ENCODE measurements at places on chromosomes 1 and 21.

GRCh38 chr1:244730153-244730933 is 77.4 kb downstream of the DESI2 start:
- DNase-seq = peak; percentile 48

DNA sequence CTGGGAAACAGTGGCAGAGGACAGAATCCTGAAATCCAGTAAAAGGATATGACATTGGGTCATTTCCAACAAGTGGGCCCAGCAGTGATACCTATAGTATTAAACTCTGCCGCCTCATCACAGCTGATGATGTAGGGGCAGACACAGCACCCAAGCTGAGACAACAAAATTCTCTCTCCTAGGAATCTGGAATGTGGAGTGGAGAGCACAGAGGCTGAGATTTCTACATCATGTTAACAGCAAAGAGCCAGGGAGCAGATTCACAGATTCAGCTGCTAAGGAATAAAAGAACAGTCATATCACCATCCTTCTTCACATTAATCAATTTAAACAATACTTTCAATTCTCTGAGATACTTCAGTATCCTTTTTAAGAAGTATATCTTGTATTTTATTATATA is 61.9 kb downstream of the CRP start:
- DNase-seq = no peak

DNA sequence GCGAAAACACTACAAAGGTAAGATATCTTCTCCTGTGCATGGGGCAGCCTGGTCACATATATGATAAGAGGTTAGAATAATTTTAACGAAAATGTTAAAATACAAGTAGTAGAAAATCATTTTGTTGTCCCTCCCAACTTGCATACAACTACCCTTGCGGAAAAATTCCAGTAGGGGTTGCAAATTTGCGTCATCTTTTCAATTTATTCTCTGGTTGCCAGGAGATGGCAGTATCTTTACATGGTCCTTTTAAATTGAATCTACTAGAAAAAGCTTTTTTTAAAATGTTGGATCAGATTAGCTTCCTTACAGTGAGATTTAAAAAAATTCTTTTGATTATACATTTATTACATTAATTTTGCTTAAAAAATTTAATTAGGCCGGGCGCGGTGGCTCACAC is 10.9 kb downstream of the S100PBP start:
- no peak for DNase-seq

- DNase-seq = no peak
Measured at GRCh38 chr1:17861685-17862084, 106.6 kb downstream of the ACTL8 start.

DNA sequence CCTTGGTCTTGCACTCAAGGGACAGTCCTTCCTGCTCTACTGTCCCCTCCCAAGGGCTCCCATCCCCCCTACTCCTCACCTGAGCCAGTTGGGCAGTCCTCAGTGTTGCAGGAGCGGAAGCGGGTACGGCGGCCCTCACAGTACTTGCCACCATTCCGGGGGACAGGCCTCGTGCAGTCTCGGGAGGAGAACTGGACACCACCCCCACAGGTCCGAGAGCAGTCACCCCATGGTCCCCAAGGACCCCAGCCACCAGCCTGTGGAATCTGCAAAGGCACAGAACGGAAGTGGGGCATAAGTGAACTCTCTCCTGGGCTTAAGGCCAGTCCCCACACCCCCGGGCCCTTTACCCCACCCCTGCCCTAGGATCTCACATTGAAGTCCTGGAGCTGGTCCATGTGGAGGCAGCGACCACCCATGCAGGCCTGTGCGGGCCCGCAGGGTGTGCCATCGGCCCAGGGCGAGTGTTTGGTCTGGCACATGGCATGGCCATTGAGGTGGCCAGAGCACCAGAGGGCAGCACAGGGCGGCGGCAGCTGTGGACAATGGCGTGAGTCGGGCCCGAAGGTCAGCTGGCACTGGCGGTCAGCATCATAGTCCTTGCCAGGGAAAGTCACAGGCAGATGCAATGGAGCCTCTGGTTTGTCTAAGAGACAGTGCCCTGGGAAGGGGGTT is 5.2 kb downstream of the ADAMTS4 start:
- no peak for DNase-seq

GRCh38 chr1:14553711-14554110 is 44.8 kb upstream of the KAZN start:
- no peak for DNase-seq

GRCh38 chr1:22761101-22761500 is 50.5 kb downstream of the EPHB2 start:
- DNase-seq = no peak

GRCh38 chr1:62395291-62395690 is 41.6 kb upstream of the USP1 start:
- no peak for DNase-seq

DNA sequence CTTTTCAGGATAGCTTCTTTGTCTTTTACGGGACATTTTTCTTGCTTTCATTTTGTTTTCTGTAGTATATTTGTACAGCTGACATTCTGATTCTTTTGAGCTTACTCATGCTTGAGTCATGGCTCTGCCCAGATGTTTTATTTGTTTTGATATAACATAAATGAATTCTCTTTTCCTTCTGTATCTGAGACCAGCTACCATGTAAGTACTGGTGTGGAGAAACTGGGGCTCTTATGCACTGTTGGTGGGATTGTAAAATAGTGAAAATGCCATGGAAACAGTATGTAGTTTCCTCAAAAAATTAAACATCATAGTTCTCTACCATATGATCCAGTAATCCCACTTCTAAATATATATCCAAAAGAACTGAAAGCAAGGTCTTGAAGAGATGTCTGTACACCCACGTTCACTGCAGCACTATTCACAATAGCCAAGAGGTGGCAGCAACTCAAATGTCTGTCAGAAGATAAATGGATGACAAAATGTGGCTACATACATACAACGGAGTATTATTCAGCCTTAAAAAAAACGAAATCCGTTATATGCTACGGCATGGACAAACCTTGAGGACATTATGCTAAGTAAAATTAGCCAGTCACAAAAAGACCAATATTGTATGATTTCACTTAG is 61.4 kb downstream of the EIF2B3 start:
- no peak for DNase-seq

DNA sequence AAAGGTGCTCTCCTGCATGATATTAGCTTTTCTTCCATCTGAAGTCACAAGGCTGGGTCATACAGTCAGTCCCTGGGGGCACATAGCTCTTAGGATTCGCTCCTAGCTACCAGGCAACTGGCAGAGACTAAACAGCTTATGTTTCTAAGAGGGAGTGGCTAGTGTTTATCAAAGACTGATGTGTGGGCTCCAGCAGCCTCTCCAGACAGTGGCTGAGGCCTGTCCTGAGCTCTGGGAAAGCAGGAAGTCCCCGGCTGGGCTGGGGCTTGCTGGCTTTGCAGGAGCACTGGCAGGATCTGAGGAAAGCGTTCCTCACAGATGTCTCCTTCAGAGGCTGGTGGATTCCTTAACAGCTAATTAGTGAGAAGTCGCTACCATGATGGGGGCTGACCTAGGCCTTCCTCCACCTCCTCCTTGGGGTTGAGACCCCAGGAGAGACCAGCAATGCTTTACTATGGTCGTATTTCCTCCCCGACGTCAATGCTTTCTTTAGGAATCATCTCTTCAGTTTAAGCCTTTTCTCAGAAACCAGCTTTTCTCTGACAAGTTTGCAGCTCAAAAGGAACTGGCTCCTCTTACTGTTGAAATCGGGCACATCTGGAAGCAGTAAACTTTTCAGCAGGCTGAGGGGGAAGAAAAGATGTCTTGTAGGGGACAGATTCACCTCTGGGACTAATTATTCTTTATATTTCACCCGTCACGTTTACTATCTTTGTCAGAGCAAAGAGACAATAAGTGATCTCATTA is 33.5 kb upstream of the HHAT start:
- no peak for DNase-seq

GRCh38 chr1:5456090-5456811 is 536.0 kb downstream of the NPHP4 start:
- no peak for DNase-seq

GRCh38 chr1:204991342-204991844 is 51.6 kb upstream of the CNTN2 start:
- DNase-seq = no peak

GRCh38 chr1:3712573-3713535 is 39.4 kb upstream of the CCDC27 start:
- no peak for DNase-seq

- no peak for DNase-seq
Measured at GRCh38 chr1:228022571-228023293, 15.9 kb downstream of the WNT3A start.

GRCh38 chr1:227900571-227901051 is 47.1 kb downstream of the WNT9A start:
- no peak for DNase-seq

- no peak for DNase-seq
Measured at GRCh38 chr1:183896466-183897048, 91.6 kb downstream of the RGL1 start.

GRCh38 chr1:3198371-3199271 is 129.6 kb downstream of the PRDM16 start:
- no peak for DNase-seq

GRCh38 chr1:243346468-243346867 is 90.6 kb downstream of the SDCCAG8 start:
- no peak for DNase-seq

DNA sequence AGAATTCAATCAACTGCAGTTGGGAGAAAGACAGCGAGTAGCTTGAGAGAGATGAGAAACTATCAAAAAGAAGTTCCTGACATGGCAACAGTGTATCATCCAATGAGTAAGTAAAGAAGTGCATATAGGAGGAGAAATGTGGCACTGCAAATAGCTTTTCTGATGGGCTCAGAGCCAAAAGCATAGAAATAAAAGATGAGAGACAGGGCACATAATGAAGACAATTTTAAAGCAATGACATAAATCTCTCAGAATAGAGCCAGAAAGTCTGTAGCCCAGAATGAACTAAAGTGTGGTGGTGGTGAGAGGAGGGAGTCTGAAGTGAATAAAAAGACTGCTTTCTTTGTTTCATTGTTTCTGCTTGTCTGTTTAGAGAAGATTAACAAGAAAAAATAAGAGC is 34.3 kb downstream of the TNFSF18 start:
- DNase-seq = no peak

DNA sequence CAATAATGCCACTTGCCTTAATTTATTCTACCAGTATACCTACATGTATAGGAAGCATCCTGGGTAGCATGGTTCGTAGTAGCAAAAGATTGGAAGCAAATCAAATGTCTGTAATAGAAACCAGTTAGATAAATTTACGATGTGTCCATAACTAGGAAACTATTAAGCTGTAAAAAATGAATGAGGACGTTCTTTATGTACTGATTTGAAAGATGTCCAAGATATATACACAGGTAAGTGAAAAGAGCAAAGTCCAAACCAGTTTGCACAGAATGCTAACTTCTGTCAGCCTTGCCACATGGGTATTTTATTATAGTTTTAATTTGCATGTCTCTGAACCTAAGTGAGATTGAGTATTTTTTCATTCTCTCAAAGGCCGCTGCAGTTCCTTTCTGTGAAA is 251.8 kb upstream of the IRF2BP2 start:
- no peak for DNase-seq

GRCh38 chr1:224914292-224914900 is 15.1 kb upstream of the DNAH14 start:
- no peak for DNase-seq

- no peak for DNase-seq
Measured at GRCh38 chr1:209642816-209643215, 9.4 kb downstream of the LAMB3 start.

GRCh38 chr1:107459204-107459904 is 318.5 kb downstream of the NTNG1 start:
- DNase-seq = no peak
